ENCODE measurements at places on chromosomes 11 and 22.

- no peak for DNase-seq
Observed at GRCh38 chr11:62574363-62575071, 826 bp upstream of the EEF1G start.

DNA sequence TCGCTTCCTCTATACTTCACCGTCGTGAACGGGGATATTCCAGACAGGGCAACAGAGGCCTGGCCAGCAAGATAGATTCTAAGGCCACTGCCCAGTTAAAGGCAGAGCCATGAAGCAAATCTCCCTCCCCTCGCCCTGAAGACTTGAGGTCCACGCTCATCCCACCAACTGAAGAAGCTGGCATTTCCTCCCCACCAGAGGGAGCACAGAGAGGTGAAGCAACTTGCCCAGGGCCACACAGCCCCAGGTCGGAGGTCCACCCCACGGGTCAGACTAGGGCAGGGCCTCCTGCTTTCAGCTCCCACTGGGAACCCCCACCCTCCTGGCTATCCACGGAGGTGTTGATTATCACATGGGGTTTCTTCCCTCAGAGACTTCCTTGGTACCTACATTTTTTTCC, 27.4 kb downstream of the MN1 start:
- no peak for DNase-seq

- DNase-seq, result no peak
Observed at GRCh38 chr11:21896216-21896615, 296.7 kb upstream of the ANO5 start.

DNA sequence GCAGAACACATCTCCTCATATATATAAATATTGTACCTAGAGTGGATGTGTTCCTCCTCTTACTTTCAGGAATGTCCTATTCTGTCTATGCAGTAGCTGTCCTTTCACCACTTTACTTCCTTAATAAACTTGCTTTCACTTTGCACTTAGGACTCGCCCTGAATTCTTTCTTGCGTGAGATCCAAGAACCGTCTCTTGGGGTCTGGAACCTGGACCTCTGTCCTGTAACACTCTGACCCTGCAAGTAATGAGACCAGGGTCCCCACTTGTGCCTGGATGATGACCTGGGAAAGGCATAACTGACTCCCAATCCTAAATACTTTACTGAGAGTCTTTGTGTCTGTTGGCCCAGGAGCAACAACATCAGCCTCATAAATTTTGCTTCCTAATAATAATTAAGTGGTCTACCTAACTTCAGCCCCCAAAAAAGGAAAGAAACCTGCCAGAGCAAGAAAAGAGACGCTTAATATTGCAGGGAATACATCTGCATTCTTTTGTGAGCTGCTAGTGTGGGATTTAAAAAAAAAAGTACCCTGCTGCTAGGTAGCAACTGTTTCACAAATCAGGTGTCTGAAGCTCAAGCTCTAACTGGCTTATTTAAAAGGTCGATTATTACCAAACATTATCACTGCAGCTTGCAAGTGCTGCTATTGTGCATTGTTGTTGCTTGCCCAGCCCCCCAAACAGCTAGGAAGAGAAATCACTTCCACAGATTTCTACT, 69.3 kb downstream of the FAM168A start:
- DNase-seq, result no peak

- DNase-seq, result peak; percentile 0
Observed at GRCh38 chr11:2584812-2585565, 114.8 kb downstream of the KCNQ1OT1 start.

DNA sequence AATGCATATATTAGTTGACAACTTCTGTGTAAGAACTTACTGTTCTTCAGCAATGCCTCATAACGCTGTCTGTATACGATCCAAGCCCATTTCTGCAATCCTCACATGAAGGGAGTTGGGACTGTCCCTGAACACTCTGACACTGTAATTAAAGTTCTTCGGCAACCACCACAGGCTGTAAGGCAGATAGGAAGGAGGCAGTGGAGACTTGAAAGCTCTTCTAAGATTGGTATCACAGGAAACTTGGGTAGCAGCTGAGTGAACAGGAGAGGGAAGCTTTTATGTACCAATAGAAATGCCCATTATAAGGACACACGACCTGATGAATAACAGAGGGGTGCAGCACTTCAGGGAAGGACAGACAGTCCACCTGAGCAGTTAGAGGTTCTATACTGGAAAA, 12.0 kb upstream of the GAB2 start:
- DNase-seq, result no peak

GRCh38 chr11:9516113-9516512, 55.3 kb downstream of the ZNF143 start:
- DNase-seq, result no peak
